ENCODE measurements at places on chromosomes 11 and 22.

DNA sequence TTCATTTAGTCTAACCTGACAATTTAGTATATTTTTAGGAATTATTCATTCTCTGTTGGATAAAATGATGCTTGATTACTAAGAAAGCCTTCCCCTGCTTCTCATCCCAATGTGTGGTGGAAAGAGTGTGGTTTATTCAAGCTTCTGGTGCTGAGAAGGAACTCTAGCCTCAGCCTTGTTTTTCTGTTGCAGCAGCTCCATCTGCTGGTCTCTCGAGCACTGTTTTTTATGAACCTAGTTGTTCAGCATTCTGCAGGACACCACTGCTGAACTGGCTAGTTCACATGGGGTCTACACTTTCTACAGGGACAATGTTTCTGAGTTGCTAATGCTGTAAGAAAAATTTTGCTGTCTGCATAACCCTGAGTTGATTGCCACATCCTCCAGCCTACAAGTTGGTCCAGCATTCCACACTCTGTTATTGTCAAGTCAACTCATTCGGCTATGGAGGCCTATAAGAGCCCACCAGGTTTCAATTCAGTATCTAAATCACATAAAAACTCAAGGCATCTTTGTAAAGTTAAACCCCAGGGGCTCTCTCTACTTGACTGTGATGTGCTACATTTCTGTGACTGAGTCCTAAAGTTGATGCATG is 14.3 kb downstream of the OR2AG2 start:
- peak; percentile 75 for DNase-seq

- DNase-seq: no peak
Measured at GRCh38 chr11:99019696-99020095, 1.1 kb upstream of the CNTN5 start.

DNA sequence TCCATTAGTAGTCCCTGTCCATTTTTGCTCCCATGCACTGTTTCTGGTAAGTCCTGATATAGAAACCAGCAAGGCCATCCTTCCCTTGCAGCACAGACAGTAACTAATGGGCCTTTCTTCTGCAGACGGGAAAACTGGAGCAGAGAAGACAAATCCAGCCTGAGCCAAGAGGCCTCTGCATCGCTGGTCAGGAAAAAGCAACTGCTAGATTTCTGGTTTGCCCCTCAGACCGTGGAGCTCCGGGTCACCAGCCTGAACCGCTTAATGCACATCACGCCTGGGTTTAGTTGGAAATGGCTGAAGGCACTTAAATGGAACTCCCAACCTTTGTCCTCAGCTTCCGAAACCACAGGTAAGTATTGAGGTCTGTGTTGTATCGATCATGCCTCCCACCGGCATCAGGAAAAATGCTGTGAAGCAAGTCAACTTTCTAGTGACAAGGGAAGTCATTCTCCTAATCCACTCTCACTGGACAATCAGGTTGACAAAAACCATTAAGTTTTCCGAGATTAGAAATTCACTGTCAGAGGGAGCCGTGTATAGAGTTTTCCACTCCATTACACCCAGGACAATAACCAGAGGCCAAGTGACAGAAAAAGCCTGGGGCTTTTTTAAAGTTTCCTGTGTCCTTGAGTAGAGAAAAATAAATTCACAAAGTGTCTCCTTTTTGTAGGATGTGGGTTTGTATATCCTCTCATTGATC is 14.8 kb upstream of the LMO2 start:
- DNase-seq: no peak

DNA sequence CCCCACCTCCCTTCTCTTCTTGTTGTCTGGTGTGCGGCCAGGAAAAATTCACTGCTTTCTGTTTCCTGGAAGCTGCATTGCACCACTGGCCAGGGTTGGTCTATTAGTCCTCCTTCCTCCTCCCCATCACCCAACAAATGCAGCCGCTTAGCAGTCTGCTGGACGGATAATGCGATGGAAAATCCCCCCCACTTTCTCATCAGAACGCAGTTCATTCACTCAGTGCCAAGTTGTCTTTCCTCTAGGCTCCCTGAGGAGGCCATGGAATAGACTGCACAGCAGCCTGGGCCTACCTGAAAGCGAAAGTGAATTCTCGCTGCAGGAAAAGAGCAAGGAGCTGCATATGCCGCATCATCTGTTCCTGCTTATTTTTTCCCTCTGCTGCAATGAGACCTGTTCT is 513.6 kb downstream of the METTL15 start:
- DNase-seq: no peak

DNA sequence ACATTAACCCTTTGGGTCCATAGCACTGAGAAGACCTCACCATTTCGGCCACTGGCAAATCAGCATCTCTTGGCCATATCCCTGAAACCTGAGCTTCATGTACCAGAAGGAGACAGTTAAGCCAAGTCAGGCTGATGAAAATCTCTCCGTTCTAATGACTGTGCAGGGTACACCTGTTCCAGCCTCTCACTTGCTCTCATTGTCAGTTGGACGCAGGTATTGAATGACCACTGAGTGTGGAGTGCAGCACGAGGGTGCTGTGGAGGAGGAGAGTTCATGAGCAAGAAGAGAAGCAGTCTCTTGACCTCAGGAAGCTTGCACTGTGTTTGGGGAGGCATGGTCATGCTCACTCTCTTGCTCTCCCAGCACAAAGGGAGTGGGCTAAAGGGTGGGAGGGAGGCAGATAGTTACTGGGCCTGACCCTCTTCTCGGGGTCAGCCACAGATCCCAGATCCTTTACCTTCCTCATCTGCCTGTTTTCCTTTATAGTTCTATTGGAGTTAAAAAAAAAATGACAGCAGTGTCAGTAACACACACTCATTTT is 65.2 kb downstream of the ZBTB16 start:
- DNase-seq: no peak

DNA sequence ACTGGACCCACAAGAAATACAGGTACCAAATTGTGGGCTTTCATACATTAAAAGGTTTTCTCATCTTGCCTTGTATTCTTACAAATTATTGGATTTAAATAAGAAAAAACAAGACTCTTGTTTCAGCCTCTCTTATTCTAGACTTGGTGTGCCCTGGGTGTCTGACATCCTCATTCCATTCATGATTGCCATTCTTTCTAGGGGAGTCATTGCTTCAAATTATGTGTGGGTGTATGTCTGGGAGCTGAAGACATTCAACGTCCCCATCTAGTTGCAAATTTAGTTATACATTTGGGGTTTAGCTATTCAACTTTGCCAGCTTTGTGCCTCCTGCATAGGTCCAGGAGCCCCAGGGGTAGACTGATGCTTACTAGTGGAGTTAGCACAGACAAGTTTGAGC is 18.1 kb downstream of the MAML2 start:
- DNase-seq: no peak

DNA sequence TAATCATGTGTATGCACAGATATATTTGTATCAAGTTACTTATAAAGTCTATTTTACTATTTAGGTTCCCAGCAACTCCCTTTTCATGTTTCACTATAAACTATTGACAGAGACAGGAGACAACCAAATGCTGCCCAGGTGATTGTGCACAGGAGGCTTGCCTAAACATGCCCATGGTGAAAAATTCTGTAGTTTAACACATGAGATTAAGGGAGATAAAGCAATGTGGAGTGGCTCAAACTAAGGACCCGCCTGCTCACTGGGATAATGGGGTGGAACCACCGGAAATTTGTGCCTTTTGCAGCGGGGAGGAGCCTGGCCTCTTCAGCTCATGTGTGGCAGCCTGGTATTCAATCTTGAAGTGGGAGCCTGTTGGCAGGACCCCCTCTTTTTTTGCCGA is 459.5 kb upstream of the CNTN5 start:
- DNase-seq: no peak

DNA sequence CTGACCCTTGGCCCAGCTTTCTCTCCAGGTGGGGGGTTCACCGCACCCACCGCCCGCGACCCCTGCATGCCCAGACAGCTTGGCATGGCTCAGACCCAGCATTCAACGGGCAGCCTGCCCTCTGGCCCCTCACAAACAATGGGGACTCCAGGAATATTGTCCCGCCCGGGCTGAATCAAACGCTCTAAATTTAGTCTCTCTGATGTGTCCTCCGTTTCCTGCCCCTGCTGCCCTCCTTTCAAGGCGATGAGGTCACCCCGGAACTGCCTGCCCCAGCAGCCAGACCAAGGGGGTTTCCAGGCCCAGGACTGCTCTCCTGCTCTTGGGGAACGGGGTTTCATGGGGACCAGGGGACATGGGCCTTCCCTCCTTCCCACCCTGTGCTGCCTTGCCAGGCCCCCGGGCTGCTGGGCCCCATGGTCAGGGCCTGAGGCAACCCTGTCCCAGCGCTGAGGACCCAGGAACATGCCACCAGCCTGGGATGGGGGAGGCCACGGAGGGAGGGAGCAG is 10.1 kb upstream of the PDGFB start:
- no peak for DNase-seq

DNA sequence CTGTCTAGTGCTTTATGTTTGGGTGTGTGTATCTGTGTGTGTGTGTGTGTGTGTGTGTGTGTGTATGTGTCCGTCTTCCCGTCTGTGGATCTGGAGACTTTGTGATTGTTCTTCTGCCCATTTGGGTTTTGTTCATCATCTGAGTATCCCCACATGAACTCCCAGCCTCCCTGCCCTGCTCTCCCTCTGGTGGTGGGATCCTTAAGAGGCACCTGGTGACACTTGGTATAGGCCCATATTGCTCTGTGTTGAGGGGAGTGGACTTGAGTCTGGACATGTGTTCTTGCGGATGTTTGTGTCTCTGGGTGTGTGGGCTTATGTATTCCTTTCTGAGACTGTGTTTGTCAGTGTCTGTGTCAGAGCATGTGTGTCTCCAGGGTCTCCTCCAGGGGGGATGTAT is 15.3 kb downstream of the RCOR2 start:
- DNase-seq: peak; percentile 32

DNA sequence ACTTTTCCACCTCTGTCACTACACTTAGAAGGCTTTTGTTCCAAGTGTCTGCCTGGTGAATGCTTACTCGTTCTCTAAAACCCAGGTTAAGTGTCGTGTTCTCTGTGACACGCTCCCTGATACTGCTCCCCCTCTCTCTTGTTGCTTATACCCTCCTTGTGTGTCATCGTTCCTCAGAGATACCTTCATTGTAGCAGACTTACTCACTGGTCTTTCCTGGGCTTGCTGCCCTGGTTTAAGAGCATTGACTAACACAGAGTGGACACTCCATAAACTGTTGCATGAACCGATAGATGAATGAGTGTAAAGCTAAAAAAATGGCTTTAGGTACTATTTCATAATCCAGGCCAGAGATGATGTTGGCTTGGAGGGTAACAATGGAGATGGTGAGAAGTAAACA is 171.3 kb downstream of the GRIK4 start:
- no peak for DNase-seq

- DNase-seq: no peak
Measured at GRCh38 chr11:121435551-121436511, 16.3 kb upstream of the SORL1 start.

DNA sequence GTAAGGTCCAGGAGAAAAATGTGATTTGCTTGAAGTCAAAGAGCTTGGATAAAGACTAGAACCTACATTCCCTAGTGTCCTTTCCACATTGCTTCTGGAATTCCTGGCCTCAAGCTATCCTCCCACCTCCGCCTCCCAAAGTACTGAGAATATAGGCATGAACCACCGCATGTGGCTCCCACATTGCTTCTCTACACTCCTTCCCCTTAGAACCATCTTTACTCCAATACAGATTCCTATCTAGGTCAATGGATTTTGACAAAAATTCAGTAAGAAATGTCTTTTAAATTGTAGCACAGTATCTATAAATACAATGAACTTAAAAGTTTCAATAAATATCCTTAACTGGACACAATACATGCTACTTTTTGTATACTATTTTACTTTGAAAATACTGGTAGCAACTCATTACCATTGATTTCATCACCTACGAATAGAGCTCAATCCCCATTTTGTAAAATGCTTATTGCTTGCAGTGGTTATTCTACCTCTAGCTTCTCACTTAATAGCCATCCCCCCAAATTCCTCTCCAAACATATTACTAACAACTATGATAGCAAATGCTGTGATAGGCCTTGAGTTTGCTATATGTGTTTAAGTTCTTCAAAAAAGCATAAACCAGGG is 53.4 kb downstream of the GAB2 start:
- DNase-seq: no peak

DNA sequence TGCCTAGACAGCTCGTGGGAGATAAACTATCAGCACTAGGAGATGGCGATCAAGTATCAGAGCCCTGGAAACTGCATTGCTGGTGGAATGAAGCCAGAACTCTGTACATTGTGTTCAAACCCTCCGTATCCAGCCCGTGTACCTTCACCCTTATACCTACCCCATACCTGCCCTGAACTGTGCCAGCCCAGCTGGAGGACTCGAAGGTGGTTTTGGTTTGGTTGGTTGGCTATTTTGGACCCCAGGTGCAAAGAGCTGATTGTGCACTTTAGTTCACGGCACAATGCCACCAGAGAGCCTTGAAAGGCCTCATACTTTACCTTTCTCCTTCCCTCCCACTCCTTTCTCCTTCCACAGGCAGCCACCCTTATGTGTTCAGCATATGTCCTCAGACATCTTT is 16.0 kb downstream of the FAM83F start:
- DNase-seq: no peak

GRCh38 chr11:103450241-103450640 is 341.0 kb downstream of the DYNC2H1 start:
- no peak for DNase-seq

Data from KBM-7 (cell line).